ENCODE measurements at places on chromosomes 16 and 17.

DNA sequence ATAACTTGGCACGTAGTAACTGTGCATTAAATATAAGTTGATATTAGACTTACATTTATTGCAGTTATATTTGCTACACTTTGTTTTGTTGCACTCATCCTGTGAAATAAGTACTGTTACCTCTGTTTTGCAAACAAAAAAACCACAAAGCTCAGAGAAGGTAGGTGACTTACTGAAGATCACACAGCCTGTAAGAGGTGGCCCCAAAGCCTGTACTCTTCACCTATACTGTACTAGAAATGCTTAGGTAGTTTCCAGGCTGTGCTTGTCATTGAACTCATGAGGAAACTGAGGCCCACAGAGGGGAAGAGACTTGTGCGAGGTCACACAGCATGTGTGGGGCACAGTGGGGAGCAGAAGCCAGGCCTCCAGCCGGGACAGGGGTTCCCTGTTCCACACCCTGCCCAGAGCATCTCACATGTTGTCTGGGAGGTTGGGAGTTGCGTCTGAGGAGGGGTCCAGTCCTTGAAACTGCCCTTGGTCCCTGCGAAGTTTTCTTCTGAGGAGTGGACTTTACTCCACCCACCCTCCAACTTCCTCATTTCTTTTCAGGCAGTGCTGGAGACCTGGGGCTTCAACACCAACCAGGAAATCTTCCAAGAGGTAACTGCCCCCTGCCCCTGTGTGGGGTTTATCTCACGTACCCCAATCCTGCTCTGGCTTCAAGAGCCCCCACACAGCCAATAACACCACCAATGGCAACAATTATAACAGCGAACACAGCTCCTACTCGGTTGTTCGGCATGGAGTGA, 13.0 kb downstream of the CETP start:
- DNase-seq, result no peak

- no peak for DNase-seq
These were observed 12.6 kb upstream of the WSCD1 start for GRCh38 chr17:6057562-6057961.

- DNase-seq, result no peak
These were observed 13.5 kb downstream of the NMRAL1 start for GRCh38 chr16:4460936-4461249.

DNA sequence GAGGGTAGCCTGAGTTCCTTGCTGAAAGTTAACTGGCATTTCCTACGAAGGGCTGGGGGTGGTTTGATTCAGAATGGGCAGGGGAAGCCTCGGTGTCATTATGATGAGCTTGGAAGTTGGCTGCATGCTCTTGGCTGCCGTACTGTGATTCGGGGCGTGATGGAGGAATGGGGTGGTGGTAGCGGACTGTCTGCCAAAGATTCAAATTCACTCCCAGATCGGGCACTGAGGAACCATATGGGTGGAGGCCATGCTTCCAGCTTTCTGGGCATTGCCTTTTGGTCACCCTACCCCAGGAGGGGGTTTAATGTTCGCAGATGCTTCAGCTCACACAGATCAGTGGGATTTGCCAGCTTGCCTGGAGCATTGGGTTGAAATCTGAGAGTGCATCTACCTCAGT, 492.8 kb upstream of the EEF2KMT start:
- no peak for DNase-seq

DNA sequence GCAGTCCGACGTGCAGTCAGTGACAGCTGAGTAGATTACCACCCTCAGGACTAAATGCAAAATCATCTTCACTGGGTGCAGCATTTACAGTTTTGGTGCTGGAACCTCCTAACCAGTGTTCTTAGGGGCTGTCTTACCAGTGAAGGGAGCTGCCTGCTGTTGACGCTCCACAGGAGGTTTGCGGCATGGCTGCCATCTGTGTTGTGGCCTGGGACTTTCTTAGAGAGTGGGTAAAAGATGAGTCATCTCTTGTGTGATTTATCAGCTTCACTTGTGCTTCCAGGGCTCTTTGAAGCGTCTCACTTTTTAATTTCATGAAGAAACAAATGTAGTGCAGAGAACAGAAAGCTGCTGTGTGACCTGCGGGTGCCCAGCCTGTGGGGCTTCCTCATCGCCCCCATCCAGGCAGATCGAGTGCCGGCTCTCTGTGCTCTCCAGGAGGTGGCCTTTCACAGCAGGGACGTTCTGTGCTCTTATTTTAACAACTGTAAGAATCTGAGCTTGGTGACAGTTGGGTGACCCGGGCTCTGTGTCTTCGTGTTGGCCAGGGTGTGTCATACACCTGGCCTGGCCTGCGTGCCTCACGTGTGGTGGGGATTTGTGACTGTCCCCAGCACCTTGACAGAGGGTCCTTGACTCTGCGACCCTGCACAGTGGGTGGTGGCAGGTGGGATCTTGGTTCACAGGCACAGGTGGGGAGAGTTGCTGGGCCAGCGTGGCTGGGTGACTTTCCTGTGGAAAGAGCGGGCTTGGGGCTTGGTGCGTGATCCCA, 24.3 kb upstream of the ZNF750 start:
- DNase-seq, result no peak

GRCh38 chr16:23373436-23374219, 71.5 kb downstream of the SCNN1B start:
- DNase-seq, result no peak

DNA sequence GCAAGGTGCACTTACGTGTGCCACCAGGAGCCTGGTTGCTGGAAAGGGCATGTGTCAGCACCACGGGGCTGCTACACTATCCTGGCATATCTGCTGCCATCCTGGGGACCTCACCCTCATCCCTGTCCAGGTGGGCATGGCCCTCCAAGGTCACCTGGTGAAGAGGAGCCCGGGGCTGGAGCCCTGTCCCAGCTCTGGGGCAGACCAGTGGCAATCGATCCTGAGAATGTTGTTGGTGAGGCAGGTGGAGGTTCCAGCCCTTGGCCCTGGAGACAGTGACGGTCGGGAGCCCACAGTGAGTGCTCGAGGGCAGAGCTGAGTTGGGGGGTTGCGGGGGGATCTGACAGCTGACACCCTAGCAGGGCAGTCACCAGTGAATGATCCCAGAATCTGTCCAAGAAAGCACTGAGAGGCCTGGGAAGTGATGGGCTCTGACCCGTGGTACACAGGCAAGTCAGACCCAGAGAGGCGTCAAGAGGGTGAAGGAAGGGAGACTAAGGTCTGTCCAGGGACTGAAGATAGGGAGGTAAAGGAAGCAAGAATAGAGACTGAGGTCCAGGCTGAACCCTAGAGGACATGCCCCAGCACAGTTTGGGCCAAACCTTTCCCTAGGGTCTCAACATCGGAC, 17.6 kb downstream of the POLR3K start:
- no peak for DNase-seq

DNA sequence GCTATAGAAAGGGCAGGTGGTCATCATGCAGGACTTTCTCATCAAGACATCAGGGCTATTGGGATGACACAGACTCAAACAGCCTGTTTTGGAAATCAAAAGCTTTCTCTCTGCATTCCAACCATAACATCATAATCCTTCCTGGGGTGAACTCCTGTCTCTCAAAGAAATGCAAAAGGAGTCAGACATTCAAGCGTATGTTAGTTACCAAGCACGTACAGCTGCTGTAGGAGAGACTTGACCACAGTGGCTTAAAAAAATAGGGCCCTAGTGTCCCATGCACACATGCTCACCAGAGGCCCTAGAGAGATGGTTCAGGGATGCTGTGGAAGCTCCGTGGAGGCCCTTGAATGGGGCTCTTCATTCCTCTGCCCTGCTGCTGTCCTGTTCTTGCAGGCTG, 24.6 kb upstream of the FOXF1 start:
- DNase-seq, result no peak

DNA sequence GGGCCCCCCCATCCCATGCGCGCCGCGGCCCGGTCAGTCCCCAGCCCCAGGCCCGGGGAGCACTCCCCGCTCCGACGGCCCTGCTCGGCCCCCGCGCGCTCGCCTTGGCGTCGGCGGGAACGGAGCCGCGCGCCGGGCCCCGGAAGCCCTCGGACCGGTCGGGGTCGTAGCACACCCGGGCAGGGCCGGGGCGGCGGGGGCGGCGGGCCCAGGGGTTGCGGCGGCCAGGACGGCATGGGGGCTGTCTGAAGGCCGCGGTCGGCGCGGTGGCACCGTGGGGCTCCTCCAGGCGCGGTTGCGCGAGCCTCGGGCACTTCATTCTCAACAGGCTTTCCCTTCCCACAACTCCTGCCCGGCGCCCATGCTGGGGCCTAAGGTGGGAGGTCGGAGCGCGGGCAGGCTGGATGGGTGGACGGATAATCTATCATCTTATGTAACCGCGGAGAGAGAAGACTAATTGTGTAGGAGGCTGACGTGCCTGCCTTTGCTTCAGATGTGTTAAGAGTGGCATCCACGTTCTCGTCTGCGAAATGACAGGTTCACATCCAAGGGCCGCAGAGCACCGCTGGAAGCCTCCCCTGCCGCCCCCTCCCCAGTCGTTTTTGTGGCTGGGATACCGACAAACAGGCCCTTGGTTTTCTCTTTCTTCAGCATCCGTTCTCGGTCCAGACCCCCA, 708 bp downstream of the BAIAP2 start:
- DNase-seq, result no peak

DNA sequence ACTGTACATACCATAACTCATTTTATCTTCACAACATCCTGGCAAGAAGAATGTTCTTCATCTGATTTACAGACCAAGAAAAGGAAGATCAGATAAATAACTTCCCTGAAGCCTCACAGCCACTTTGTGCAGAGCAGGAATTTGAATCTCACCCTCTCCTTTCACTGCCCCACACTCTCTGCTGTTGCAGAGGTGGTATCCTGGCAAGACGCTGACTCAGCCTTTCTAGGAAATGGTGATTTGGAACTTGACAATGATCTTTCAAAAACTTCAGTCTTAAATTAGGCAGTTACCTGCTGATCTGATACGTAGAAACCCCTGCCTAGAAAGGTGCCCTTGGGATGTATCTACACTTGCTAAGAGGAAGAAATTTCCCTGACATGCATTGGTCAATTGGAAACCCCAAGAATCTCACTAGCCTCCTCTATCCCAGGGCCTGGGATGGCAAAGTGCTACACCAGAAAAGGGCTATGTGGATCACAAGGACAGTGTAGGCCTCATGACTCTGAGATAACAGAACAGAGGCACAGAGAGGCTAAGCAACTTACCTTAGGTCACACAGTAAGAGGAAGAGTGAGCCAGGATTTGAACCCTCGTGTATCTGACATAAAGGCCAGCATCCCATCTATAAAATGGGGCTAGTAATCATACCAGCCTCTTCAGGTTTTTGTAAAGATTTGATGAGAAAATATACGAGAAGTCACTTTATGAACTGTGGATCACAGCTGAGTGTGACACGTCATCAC, 17.9 kb downstream of the FBXO39 start:
- no peak for DNase-seq

- DNase-seq, result no peak
These were observed 83.1 kb upstream of the DNAH9 start for GRCh38 chr17:11514981-11515680.

DNA sequence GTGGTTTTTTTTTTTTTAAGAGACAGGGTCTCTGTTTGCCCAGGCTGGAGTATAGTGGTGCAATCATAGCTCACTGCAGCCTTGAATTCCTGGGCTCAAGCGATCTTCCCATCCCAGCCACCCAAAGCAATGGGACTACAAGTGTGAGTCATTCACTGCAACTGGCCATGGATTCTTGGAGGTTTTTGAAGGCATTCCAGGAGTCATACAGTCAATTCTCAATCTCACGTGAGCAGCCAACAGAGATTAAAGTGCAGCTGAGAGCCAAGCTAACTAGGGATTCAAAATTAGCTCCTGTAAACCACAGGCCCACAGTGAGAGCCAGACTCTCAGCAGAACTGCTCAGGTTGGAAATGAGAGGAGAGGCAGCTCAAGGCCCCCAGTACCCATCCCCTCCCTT, 30.2 kb downstream of the XPO6 start:
- peak; percentile 71 for DNase-seq

- no peak for DNase-seq
These were observed 214.5 kb upstream of the CIBAR2 start for GRCh38 chr16:85326794-85327181.

DNA sequence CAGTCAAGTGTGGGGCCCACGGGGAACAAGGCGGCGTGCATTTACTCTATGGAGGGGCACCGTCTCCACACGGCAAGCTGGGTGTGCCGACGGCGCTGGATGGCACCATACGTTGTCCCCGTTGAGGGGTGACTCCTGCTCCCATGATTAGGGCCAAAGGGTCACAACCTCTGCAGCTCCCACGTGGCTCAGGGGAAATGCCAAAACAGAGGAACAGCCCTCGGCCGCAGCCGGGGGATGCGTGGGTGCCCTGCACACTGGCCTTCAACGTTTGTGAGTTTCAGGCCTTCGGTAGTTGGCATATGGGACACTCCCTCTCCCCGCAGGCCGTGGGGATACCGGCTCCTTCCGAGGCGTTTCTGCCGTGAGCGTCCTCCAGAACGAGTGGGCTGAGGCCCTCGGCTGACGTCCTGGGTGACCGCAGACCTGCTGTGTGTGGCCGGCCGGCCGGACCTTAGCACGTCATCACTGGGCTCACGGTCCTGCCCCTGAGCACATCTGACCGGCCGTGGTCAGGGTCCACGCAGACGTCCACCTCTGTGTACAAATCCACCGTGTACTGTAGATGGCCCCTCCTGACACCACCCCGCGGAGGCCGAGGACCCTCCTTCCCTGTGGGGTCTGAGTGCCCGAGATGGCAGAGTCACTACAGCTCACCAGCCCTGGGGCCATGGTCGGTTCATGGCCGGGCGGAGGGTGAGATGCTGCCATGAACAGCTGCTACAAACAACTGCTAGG, 4.8 kb upstream of the METRNL start:
- DNase-seq, result no peak

- no peak for DNase-seq
These were observed 13.1 kb downstream of the MAP2K6 start for GRCh38 chr17:69427486-69428197.

GRCh38 chr16:65540901-65541300, 419.0 kb upstream of the CDH11 start:
- DNase-seq, result no peak

DNA sequence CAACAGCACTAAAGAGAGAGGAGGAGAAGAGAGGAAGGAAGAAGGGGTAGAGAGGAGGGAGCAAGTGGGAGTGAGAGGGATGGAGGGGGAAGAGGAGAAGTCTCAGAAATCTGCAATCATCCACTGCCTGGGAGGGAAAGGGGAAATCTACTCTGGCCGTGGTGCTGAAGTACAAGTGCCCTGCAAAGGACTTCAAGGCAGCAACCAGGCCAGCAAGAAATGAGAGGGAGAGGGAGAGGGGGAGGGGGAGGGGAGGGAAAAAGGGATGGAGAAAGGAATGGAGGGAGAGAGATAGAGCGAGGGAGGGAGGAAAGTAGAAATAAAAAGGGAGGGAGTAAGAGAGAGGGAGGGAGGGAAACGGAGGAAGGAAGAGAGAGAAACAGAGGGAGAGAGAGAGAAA, 130.8 kb upstream of the EEF2KMT start:
- DNase-seq, result no peak

Measured in pulmonary artery endothelial cell (primary cell).